ENCODE measurements at places on chromosomes 5 and 9.
A peak's percentile ranks its signal among the peaks of the same experiment; 100 is the strongest.

GRCh38 chr5:129746876-129747275 is 1.0 kb upstream of the MINAR2 start:
- DNase-seq, result no peak

- DNase-seq, result no peak
Observed at GRCh38 chr5:150489360-150490295, 18.3 kb upstream of the NDST1 start.

- DNase-seq, result no peak
Observed at GRCh38 chr5:144004146-144004545, 166.3 kb downstream of the YIPF5 start.

GRCh38 chr9:109971226-109971625 is 191.2 kb downstream of the PALM2AKAP2 start:
- DNase-seq, result no peak

- DNase-seq, result no peak
Observed at GRCh38 chr5:126516133-126516532, 78.9 kb downstream of the ALDH7A1 start.

- DNase-seq, result no peak
Observed at GRCh38 chr5:135229679-135230132, 169.3 kb downstream of the MACROH2A1 start.

- no peak for DNase-seq
Observed at GRCh38 chr9:86843206-86843605, 104.1 kb downstream of the GAS1 start.

- DNase-seq, result no peak
Observed at GRCh38 chr5:31194892-31195555, 1.5 kb downstream of the CDH6 start.

GRCh38 chr9:82553654-82554366 is 509.1 kb downstream of the RASEF start:
- DNase-seq, result peak; percentile 26

GRCh38 chr9:17063535-17064135 is 71.2 kb upstream of the CNTLN start:
- peak; percentile 43 for DNase-seq

- no peak for DNase-seq
Observed at GRCh38 chr5:111121926-111122325, 29.8 kb downstream of the WDR36 start.

GRCh38 chr9:79111653-79112052 is 460.1 kb upstream of the TLE4 start:
- DNase-seq, result no peak

GRCh38 chr9:136512651-136513071 is 29.8 kb upstream of the SEC16A start:
- no peak for DNase-seq

DNA sequence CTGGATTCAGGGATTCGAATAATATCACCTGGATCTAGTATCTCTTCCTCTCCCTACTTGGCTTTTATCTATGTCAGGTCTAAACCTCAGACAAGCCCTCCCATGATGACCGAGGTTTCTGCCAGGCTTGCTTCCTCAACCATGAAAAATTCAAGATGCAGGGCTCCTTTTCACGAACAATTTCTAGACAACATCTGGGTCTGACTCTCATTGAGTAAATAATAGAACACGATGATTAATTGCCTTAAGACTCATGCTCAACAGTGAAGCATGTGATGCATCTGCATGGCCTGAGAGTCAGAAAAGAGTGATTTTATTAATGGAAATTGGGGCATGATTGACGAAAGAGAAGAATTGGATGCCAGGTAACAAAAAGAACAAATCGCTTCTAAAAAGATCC is 277.2 kb upstream of the ZNF608 start:
- DNase-seq, result no peak

- no peak for DNase-seq
Observed at GRCh38 chr5:151808451-151809169, 36.9 kb downstream of the G3BP1 start.

DNA sequence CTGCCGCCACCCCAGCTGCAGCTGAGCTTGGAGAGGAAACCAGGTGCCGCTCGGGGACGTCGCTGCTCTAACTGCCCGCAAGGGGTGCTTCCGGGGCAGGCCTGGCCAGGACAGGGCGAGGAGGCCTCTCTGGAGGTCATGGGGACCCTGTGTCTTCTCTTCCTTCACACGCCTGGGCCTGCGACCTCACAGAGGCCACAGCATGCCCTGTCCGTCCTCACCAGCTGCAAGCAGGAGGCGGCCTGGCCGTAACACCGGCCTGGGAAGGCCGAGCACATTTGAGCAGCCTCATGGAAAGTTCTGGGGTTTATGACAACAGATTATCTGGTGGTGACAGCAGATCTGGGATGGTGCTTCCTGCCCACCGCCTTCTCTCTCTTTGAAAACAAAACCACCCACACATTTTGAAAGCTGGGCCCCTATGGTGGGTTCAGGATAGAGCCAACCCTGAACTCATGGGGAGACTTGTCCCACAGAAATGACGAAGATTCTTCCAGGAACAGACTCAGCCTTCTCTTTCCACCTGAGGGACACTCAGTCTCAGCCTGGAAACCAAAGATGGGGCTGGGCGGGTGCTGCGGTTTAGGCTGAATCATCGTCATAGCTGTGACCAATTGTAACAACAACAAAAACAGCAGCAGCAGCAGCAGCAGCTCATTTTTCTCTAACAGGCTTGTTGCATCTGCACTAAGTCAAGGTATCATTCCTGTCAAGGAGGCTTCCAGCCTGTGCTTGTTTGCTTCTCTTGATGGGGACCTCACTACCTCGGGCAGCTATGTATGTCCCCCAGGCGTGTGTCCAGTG is 99.6 kb upstream of the RAPGEF1 start:
- DNase-seq, result peak; percentile 79

DNA sequence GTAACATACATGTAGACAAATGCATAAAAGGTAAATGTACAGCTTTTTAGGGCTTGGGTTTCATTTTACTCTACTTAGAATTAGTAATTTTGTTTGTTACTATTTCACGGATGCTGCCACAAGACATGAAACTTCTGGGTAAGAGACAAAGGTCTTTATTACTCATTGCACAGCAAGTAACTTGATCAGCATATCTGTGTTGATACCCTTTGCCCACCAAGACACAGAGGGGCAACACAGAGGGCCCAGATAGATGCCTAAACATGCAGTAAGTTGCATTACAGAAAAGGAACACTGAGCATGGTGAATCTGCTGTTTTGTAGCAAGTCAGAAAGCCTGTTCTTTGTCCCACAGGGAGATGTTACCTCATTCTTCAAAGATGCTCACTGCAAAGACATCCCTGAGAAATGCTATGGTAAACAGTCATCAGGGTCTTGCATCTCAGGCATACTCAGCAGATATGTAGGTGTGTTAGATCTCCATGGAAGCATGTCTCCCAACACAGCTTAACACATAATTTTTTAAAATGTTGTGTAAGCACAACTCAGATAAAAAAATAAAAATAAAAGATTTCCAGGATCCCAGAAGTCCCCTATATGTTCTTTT is 10.3 kb downstream of the ITGA2 start:
- DNase-seq, result peak; percentile 65

- DNase-seq, result no peak
Observed at GRCh38 chr5:147081311-147081764, 153.5 kb upstream of the STK32A start.

DNA sequence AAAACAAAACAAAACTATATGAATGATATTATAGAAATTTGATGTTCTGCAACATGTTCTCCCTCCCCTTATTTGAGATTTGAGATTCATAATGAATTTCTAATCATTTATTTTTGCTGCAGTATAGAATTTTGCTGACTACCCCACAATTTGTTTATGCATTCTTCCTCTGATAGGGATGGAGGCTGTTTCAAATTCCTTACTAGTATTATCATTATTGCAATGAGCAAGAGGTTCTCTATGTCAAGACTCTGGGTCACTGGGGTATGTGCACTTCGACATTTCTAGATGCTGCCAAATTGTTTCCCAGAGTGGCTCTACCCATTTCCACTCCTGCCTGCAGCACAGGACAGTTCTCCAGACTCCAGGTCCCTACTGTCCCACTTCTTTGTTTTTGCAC is 54.9 kb upstream of the DAB2IP start:
- no peak for DNase-seq

DNA sequence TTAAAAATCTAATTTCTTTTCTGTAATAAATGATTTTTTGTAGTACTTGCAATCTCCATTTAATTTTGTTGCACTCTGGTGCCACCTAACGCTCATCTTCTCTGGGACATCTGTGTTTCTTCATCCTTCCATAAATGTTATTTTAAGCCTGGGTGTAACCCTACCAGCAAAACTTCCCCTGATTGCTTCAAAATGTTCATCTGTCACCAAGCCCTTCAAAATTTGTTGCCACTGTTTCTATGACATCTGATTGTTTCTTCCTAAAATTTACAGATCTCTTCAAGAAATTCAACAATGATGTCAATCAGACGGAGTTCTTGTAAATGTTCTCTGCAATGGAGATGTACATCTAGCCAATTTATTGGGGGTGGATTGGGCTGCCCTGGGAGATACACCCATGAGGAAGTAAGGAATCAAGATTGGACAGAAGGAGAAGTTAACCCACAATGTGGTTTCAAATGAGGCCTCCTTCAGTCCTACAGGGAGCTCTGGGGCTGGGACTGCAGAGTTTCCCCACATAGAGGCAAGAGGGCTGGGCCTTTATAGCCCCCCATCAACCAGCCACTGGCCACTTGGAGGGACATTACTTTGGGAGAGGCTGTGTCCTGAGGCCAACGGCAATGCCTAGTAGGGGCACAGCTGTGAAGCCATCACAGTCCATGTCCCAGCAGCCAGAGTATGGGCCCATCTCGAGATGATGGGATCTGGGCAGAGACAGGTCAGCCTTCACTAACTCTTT is 23.3 kb downstream of the MCTP1 start:
- peak; percentile 10 for DNase-seq

DNA sequence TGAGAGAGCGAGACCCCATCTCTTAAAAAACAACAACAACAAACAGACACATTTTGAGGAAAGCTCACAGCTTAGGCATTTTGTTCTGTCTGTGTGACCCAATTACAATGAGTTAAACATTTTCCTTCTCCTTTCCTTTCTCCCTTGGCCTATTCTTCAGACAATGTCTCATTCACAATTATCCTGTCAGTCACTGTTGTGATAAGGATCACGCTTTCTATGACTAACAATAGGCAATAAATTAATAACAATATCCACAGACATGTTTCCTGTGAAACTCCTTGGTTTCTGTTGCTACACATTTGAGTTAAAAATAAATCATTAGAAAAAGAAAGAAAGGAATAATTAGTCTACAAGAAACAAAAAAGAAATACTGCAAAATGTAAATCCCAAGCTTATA is 19.8 kb upstream of the CARTPT start:
- DNase-seq, result no peak

DNA sequence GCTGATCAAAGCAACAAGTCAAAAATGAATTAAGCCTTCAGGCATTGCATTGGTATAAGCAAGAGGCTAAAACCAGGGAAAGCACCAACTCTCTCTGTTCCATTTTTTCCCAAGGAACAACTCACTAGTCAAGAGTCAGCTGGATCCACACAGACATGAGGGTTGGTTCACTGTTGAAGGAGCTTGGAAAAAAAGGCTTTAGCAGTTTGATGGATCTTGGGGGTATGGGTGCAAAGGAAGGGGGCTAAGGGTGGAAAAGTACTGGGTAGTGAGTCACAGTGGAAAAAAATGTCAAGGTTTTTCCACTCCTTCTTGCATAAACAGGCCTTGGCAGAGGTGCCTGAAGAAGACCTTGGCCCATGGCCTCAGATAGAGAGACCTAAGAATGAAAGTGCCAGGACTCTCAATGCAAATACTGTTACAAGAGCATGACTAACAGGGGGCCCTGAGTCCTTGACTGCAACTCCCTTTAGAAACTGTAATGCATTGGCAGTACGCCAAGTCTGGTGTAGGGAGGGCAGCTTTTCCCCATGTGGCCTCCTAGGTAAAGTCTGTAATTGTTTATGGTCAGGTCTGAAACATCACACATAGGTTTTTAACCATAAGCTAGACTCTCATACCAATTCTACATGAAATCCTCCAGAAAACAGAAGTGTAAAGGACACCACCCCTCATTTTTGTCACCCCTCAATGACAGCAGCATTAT is 23.7 kb downstream of the ACTL7A start:
- peak; percentile 66 for DNase-seq

GRCh38 chr9:131036529-131037334 is 27.8 kb downstream of the LAMC3 start:
- DNase-seq, result no peak

GRCh38 chr5:32713361-32713769 is 2.2 kb downstream of the NPR3 start:
- no peak for DNase-seq

DNA sequence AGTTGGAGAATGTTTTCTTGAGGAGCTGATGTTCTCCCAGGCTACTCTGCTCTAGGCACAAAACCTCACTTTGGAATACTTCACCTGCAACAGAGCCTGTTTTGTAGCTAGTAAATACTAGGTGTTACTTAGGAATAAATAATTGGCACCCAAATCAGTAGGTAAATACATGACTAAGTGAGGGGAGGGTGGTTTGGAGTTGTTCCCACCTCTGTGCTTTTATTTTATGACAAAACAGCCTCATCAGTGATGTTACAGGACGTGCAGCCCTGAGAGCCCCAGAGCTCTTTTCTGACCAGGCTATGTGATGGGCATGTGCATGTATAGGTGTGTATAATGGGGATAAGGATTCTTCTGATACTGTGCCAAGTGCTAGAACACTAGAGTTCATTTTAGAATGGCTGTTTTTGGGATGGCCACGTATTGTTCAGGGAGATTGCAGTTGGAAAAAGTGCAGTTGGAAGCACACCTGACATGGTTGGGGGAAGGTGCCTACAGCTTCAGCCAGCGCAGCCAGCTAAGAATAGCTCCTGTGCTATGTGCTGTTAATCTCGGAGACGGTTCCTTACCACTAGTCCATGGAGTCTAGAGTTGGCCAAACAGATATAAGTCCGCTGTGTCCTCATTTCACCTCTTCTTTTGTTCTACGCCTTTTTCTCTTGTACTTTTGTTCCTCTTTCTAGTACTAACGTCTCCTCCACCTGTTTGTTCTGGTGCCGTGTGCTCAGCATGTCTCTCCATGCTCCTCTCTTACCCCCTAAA is 284.7 kb downstream of the FANCC start:
- no peak for DNase-seq

GRCh38 chr9:31137176-31138160 is 1247.0 kb upstream of the ACO1 start:
- DNase-seq, result no peak

DNA sequence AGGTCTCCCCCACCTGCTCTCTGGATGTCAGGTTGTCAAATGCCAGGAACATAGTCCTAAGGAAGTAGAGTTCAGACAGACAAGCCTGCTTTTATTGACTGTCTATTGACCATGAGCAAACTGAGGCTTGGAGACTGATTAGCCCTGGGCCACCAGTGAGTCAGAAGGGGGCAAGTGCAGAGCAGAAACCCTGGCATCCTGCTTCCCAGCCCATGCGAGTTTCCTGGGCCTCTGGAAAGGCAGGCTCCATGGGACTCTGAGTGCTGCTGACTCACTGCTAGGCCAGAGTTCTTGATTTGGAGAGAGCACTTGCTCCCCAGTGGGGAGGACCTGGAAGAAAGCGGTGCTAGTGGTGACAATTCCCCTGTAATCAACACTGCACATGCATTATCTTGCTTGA is 2.8 kb upstream of the HBEGF start:
- DNase-seq, result no peak
